ENCODE measurements at places on chromosomes 7 and 10.
A peak's percentile ranks its signal among the peaks of the same experiment; 100 is the strongest.

DNA sequence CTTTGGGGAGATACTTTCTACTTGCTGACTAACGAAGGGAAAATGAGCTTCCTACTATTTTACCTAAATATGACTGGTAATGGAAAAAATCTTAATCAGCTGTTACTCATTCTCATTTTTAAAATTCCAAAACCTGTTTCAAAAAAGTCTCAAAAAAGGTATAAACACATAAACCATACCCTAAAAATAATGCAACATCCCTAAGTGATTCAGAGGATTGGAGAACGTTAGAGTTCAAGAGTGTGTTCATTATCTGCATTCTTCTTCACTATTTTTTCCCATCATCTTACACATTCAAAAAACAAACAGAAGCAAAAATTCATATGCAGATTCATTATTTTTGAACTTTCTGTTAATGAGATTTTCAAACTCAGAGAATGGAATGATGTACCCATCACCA, 150.4 kb upstream of the GNAI1 start:
- DNase-seq, result no peak

DNA sequence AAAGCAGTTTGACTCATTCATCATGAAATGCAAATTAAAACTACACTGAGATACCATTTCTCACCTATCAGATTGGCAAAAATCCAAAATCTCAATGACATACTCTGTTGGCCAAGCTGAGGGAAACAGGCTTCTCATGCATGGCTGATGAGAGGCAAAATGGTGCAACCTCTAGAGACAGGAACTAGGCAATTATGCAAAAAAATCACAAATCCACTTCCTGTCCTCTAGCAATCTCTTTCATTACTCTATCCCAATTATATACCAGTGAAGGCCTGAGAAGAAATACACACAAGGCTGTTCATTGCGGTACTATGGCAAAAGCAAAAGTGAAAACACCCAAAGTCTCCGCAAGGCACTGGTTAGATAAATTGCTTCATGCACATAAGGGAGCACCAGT, 25.9 kb upstream of the PTPRN2 start:
- DNase-seq, result no peak

DNA sequence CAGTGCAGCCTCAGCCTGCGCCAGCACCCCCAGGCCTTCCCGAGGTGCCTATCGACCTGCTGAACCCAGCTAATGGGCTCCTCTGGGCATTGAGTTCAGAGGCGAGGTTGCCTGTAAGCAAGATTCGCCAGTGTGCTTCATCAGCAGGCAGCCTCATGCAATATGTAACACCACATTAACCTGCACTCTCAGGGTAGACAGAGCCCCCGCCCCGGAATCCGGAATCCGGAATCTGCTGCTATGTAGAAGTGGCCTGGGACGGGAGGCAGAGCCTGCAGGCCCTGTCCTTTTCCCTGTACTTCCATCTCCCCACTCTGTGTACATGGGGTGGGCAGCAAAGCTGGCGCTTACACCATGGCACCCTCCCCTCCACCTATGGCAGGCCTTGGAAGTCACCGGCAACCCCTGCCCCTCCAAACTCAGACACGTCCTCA, 83.9 kb upstream of the RET start:
- no peak for DNase-seq

- peak; percentile 12 for DNase-seq
Observed at GRCh38 chr7:14637968-14638367, 264.6 kb downstream of the DGKB start.

- DNase-seq, result no peak
Observed at GRCh38 chr7:111770116-111770515, 207.8 kb upstream of the IMMP2L start.

GRCh38 chr7:90413185-90413528, 9.9 kb downstream of the CLDN12 start:
- no peak for DNase-seq

DNA sequence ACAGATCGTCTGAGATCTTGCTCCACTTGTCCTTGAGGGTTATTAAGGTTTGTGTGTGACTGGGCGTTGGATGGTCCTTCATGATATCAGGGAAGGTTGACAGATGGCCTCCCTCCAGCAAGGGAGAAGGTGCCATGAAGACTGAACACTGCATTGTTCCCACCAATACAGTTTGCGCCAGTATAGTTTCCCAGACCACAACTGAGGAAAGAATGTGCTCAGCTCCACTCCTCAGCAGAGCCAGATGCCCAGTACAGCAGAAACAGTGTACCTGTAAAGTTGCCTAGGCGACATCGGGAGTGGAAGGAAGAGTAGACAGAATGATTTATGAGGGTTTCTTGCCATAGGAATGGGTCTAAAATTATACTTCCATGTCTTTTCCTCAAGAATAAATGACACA, 137.5 kb downstream of the ST7 start:
- DNase-seq, result no peak

- DNase-seq, result peak; percentile 38
Observed at GRCh38 chr7:85023066-85023712, 163.7 kb downstream of the SEMA3D start.

GRCh38 chr10:12549297-12549696, 199.9 kb downstream of the CAMK1D start:
- DNase-seq, result no peak

GRCh38 chr7:35035511-35035961, 1.7 kb downstream of the DPY19L1 start:
- no peak for DNase-seq

GRCh38 chr7:94873239-94873638, 34.2 kb upstream of the PPP1R9A start:
- no peak for DNase-seq

- DNase-seq, result no peak
Observed at GRCh38 chr7:30176463-30177109, 41.8 kb downstream of the MTURN start.

GRCh38 chr7:64863969-64864368, 39.1 kb upstream of the ZNF273 start:
- DNase-seq, result no peak

DNA sequence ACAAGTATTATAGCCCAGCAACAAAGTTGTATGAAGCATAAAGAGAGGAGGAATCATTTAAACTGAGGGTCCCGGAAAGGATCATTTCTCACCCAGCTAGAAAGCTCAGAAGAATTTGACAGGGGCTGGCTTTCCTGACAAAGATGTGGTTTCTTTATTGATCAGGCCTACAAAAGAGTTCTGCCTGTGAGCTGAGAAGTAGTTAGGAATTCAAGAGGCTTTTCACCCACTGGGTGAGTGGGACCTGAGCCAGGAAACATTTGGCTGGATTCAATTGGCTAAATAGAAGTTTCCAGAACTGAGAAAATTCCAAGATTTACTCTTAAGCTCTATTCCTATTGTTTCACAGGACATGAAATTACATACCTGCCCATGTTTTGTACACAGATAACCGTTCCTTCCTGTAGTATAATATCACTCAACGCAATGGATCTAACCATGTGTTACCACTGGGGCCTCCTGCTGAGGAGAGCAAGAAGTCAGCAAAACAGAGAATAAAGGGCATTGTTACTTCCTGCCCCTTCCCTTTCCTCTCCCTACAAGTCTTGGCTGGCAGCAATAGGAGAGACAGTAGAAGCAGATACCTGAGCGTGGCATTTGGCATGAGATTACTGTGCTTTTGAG, 53.9 kb upstream of the PAPSS2 start:
- DNase-seq, result no peak

DNA sequence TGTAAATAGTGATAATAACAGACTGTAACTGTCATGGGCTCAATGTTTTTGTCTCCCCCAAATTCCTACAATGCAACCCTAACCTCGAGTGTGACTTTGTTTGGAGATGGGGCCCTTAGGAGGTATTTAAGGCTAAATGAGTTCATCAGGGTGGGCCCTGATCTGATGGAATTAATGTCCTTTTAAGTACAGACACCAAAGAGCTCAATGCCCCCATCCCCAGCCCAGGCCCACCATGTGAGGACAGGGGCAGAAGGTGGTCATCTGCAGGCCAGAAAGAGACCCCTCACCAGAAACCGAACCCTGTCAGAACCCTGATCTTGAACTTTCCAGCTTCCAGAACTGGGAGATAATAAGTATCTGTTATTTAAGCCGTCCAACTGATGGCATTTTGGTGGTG, 83.2 kb downstream of the PIP4K2A start:
- no peak for DNase-seq

DNA sequence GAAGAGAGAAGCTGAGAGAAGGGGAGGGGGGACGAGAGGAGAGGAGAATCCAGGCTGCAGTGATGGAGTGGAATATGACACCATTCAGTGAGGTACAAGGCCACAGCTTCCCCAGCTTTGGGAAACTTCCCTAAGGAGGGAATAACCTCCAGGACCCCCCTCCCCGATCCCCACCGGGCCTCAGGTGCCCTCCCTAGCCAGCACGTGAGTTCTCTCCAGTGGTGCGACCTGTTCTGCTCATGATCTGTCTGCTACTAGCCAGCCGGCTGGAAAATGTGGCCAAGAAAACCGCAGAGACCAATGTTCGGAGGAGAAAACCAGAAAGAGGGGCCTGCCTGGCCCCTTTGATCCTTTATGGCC, 39.9 kb upstream of the AGK start:
- no peak for DNase-seq

DNA sequence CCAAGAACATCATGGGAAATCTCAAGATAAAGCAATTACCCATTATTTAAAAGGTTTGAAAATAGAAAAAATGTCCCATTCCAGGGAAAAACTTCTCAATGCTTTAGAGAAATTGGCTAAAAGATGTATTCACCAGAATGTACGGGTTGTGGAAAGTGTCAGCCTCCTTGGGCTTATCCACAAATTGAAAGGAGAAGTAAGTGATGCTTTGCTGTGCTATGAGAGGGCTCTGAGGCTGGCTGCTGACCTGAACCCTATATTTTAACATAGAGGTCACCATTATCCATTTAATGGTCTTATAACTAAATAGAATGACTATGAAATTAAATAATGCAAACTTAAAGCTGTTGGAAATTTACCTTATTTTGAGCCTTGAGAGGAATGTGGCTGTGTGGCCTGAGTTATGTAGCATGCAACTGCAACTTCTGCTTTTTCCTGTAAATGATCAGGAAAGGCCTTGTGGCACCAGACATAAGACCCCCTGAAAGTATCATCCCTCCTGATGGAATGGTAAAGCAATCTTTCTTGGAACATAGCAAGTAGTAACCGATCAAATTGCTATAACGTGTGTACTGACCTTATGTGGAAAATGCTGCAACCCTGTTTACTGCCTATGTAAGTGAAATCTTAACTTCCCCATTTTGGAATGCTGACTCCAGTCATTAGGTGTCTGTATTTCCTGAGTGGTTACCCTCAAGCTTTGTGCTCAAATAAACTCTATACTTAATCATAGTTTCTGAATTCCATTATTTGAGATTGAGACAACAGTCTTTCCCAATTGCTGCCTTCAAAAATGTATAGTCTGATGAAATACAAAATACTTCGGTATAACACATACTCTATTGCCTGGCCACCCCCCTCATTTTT, 6.9 kb downstream of the IFIT1B start:
- DNase-seq, result no peak

Data from SW 1271 (cell line).